Substantia nigra (tissue), 51 donors: ENCODE measurements at places on chromosomes 3 and 15.

- DNase-seq: peak; percentile 18
Observed at GRCh38 chr3:186614597-186615483, 2.0 kb downstream of the AHSG start.

- DNase-seq: no peak
Observed at GRCh38 chr15:73741321-73741836, 11.8 kb downstream of the INSYN1 start.

- DNase-seq: no peak
Observed at GRCh38 chr3:126472277-126473006, 3.2 kb downstream of the ZXDC start.

DNA sequence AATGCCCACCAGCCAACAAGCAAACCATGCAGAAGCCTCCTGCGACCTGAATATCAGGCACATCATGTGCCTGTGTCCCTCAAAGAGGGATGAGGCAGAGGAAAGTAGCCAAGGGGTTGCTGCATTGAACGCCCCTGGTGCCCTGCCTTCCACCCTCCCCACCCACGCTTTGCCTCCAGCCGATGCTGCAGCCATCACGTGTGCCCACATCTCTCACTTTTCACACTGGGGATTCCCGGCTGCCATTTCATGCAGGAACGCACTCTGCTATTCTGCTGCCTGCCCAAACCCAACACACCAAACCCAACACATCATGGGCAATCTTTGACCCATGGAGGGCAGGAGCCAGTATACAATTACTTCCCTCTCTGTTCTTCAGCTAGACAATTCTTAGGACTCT is 462.2 kb upstream of the PROK2 start:
- DNase-seq: no peak

- DNase-seq: no peak
Observed at GRCh38 chr3:190768891-190769290, 93.6 kb downstream of the GMNC start.

GRCh38 chr3:25781758-25782594 is 1.3 kb downstream of the NGLY1 start:
- DNase-seq: no peak
